ENCODE measurements at places on chromosomes 4 and X.

DNA sequence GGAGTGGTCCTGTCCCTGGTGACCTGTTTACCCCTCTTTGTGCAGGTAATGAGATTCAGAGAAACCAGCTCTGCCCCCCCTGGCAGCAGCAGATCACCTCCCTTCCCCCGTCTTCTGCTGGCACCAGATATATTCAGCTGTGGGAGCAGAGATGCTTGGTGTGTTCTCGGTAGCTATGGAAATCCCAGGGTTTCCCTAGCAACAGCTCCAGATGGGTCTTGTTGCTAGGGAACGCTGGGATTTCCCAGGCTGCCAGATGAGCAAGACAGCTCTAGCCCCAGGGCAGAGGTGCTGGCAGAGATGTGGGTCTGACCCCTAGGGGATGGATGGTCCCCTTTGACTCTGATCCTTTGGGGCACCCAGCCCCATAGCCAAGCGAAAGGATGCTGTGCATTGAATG lies 20.2 kb downstream of the CETN2 start:
- no peak for DNase-seq

- peak; percentile 33 for DNase-seq
Observed at GRCh38 chr4:122045533-122045932, 93.7 kb upstream of the TRPC3 start.

GRCh38 chr4:111136438-111136837 lies 513.6 kb upstream of the PITX2 start:
- DNase-seq: peak; percentile 4

DNA sequence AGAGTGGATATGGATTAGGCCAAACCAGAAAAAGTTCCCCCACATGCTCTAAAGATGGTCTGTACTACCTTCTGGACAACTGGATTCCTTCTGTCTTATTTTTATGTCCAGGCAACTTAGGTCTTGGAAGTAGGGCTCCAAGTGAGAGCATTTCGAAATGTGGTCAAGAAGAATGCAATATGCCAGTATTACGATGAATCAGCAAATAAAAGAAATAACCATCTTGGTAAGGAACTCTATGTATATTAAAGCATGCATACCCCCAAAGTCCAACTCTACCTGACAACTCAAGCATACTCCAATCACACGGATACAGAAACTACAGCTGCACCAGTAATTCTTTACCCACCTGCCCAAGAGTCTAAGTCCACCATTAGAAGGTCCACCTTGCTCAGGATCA lies 234.5 kb downstream of the HNRNPD start:
- no peak for DNase-seq

- no peak for DNase-seq
Observed at GRCh38 chr4:172740434-172740833, 428.2 kb upstream of the GALNT7 start.

DNA sequence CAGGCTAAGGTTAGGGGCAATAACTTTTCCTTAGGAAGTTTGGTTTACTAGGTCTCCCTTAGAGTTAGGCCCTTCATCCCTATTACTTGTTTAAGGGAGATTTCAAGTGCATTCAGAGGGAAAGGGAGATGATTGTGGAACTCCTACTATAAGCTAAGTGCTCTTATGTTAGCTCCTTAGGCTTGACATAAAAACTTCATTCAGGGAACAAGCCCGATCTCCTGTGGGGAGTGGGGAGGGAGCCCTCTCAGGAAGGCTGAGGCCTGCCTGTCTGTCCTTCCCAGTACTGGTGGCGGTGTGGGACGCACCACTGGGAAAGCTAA lies 8.0 kb downstream of the KLF3 start:
- no peak for DNase-seq

- no peak for DNase-seq
Observed at GRCh38 chr4:139660568-139661043, 5.0 kb upstream of the MGST2 start.

GRCh38 chr4:88110826-88111225 lies 47.6 kb downstream of the ABCG2 start:
- no peak for DNase-seq

DNA sequence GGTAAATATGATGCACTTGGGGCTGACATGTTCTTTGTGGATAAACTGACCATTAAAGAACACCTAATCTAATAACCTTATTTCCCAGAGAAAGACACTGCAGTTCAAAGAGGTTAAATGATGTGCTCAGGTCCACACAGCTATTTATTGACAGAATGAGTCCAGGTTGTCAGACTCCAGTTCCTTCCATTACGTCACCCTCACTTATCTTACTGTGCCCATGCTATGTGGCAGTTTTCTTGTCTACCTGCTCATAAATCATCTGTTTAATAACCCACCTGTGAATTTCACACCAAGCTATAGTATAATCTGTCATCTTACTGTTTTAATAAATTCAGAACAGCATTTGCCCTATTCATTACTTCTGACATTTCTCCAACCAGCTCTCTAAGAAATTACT lies 36.7 kb downstream of the QRFPR start:
- no peak for DNase-seq

- DNase-seq: no peak
Observed at GRCh38 chr4:100936661-100937375, 410.5 kb downstream of the PPP3CA start.

GRCh38 chr4:16416601-16417000 lies 190.3 kb upstream of the TAPT1 start:
- DNase-seq: no peak

- DNase-seq: no peak
Observed at GRCh38 chrX:10484683-10485247, 135.6 kb downstream of the MID1 start.

DNA sequence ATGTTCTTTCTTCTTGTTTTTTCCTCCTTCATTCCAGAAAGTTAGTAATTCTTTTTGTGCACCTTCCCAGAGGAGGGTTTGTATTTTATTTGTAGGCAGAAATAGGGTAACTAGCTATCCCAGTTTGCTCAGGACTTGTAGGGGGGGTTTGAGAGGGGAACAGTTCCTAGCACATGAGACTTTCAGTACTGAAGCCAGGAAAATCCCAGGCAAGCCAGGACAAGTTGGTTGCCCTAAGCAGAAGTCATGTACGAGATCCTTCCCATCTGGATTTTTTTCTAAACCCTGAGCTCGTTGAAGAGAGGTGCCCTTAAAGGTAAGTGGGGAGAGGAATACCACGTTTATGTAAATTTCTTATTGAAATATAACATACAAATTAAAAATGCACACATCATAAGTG lies 15.6 kb upstream of the TAB3 start:
- DNase-seq: no peak

- no peak for DNase-seq
Observed at GRCh38 chr4:145819853-145820181, 118.8 kb downstream of the ZNF827 start.

DNA sequence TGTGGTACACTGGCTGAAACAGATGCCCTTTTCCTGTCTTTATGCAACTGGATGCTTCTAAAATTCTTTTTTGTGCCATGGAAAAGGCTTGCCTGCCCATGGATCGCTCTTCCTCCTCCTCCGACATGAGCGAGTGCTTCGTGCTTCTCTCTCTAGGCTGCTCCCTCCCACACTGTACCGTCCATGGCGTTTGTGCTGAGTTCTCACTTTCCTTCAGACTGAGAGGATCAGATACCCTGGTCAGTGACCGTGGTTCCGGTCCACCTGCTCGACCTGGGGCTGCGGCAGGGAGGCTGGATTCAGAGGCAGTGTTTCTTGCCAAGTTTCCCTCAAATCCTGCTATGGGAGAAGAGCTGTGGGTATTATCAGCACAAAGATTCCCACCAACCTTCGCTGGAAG lies 10.2 kb upstream of the CLDN24 start:
- no peak for DNase-seq

DNA sequence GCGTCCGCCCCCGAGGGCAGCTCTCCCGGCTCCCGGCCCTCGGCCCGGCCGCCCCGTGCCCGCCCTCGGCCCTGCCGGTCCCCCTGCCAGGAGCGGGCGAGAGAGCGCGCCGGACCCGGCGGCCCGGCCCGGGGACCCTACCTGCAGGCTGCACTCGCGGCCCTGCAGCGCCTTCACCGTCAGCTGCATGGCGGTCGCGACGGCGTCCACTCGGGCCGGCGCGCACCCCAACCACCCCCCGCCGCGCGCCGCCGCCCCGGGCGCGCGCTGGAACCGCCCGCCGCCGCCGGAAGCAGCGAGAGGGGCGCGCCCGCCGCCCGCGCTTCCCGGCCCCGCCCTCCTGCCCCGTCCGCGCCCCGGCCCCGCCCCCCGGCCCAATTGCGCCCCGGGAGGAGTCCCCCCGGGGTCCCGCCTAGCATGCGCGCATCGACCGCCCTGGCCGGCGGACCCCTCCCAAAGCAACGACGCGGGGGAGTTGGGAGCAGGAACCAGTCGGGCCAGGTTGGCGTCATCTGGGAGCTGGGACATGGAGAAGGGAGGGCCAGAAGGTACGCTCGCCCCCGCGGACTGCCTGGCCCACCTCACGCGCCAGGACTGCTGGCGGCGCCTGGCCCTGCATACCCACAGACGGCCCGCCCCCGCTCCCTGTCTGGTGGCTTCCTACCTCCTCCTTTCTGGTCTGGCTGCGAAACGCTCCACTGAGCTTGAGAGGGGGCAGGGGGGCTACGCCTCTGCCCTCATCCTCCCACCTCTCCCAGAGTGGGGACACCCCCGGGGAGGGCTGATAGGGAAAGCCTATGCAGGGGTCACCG lies at the start of gene UBL4A:
UBL4A (minus strand) TSS at position 220 of the 812 bp plus-strand sequence; CDS start at position 189, 31 bp downstream.
- DNase-seq: peak; percentile 36

DNA sequence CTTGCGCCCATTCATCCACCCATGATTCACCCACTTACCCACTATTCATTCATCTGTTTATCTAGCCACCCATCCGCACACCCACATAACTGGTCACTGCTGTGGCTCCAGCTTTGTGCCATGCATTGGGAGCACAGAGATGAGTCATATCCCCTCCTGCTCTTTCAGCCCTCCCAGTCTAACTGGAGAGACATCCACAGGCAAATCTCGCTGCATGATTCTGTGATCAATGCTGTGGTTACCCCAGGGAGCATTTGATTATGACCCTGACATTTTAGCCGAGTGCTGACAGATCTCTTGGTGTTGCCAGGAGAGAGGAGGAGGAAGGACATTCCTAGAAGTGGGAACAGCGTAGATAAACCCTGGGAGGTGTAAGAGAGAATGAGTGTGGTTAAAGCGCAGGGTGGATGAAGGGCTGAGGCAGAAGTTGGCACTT lies 10.4 kb upstream of the PORCN start:
- no peak for DNase-seq

DNA sequence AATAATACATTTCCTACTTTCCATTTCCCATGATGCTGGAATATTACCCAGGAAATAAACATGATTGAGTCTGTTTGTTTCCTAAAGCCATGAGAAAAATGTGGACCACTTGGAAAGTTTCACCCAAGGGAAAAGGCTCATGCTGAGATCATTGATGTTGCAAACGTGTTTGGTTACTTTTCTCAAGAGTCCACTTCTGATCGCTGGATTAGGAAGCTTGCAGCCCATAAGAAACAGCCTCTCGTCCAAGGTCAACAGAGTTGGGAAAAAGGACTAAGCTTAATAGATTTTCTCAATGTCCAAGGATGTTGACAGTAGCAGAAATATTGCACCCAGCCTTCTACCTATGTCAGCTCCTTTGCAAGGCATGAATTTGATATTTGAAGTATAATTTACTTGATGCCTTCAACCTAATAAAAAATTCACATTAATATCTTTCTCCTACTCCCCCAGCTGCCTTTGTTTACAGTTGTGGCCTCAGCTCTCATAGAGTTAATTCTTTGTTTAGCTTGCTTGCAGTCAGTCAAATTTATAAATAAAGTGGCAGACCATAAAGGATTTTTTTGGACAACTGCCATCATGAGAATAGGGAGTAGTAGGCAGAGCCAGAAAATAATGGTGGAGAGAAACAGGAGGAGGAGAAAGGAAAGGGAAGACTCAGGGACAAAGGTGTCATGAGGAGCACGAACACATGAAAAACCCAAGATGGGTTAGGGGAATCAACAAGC lies 65.6 kb upstream of the BLTP1 start:
- DNase-seq: no peak

DNA sequence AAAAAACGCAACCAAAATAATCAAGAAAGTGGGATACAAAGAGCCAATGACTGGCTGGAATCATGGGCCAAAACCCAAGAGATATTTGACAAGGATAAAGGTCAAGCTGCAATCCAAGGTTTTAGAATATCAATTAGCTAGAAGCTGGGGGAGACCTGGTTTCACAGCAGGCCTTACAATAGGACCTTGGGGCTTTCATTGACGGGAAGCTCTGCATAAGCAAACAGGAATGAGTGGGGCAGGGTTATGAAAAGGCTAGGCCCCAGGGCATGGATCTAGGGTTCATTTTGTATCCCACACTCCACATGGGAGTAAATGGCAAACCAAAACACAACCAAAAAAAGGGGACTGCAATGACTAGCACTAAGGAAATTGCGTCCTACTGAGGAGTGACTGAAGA lies 215.3 kb downstream of the HS6ST2 start:
- no peak for DNase-seq

- no peak for DNase-seq
Observed at GRCh38 chrX:68936608-68937007, 107.8 kb downstream of the EFNB1 start.

DNA sequence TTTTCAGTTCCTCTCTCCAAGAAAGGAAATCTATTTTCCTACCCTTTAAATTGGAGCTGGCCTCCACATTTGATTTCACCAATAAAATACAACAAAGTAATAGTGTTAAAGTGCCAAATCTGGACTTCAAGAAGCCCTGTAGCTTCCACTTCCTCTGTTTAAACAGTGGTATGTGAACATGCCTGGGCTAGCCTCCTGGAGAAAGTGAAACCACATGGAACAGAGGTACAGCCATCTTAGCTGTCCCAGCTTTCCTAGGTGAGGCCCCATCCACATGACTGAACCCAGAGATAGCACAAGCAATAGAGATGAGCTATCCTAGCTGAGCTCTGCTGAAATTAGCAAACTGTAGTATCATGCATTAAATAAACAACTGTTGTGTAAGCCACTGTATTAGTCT lies 131.8 kb upstream of the VCX start:
- DNase-seq: no peak

DNA sequence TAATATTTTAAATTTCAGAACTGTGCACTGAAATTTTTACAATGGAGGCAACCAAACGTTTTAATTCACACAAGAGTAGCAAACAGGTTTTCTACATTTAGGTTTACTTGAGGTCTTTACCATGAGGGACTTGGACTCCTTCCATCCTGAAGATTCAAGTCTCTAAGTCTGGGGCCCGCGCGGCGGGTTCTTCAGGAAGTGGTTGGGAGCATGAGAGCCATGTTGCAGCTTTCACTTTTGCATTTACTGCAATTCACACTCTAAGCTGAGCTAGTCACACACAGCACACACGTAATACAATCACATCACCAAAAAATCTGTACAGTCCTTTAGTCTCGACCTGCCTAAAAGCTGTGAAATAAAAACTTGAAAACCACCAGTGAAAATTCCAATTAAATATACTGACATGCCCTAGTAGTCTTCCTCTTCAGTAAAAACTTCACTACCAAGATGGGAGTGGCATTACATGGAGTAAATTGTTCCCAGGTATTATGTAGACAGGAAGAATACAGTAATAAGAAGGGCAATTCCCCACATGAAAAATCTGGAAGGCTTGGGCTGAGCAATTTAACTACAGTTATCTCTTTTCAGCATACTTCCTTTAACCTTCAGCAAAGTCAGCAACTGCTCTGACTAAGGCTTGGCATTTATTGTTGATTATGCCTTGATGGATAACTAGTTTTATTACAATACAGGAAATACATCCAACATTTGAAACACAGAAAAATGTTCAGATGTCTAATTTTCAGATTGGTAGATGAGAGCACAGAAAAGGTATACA lies 571.1 kb upstream of the DIPK2B start:
- no peak for DNase-seq

All from NCI-H460 (cell line).